Left cardiac atrium (tissue), 4 donors: ENCODE measurements at places on chromosomes 5 and 9. TPM values are rescaled to one million over a fixed set of nuclear protein-coding genes. Genes with fewer than 3 reads are reported as not detected.

GRCh38 chr9:129081388-129081904 is 535 bp downstream of the DOLPP1 start:
- DNase-seq: no peak

Gene YIPF5
- total RNA-seq: 33.9 TPM

Gene PRDM9
- total RNA-seq: not detected

- DNase-seq: no peak
These were observed 176.0 kb upstream of the TLE4 start for GRCh38 chr9:79395755-79396154.

- DNase-seq: no peak
These were observed 863 bp upstream of the LIFR start for GRCh38 chr5:38557308-38557710.

Gene IL3
- not detected for total RNA-seq

DNA sequence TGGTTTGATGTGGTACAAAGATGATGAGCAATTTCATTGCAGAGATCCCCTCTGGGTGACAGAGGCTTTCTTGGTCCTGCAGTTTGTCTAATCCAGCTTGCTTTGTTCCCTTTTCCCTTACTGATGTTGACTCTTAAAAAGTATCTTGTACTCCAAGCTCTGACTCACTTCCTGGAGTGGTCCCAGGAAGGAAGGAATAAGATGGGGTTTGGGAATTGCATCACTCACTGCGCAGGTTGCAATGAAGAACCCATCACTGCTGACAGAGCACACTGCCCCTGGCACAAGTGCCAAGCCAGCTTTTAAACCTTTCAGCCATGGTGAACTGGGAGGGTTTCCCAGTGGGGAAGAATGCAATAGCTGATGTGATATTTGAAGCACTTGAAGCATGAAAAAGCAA is 662.2 kb upstream of the CTNND2 start:
- DNase-seq: no peak

Gene ARL10
- total RNA-seq: 8.0 TPM
